Stimulated activated CD4-positive, alpha-beta T cell treated with anti-CD3 and anti-CD28 coated beads, Interleukin-1b, Interleukin-23, amount 100 ng/mL, for 24 hours (primary cell): ENCODE measurements at places on chromosomes 16 and 17.

- DNase-seq = no peak
These were observed 85.8 kb downstream of the GNAO1 start for GRCh38 chr16:56277075-56277474.

DNA sequence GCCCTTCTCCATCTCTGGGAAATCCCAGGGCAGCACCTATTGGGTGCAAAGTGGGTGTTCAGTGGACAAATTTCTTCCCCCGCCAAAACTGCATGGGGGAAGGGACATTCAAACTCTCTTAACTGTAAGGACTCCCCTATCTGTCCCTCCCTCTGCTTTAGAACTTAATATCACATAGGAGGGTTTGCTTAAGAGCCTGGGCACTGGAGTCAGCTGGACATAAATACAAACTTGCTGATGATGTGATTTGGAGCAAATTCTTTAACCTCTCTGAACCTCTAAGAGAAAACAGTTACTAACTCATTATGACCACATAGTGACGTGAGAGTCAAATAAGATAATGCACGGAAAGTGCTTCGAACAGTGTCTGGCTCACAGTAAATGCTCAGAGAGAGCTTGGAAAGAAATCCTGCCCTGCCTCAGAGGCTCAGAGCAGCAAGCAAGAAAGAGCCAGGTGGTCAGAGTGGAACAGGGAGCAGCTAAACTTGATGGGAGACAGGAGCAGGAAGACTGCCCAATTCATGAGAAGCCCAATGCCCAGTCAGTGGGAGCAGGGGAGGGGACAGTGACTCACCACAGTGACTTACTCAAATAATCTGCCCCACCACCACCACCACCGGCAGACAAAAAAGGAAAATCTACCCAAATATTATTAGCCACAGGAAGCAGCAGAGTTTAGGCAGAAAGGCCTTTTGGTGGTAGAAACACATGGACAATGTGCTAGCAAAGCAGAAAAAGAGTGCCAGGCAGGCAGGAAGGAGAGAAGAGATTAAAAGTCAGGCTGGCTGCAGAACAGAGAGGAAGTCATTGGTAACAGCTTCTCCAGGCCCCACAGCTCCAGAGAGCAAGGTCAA lies 23.9 kb upstream of the CCL1 start:
- no peak for DNase-seq

DNA sequence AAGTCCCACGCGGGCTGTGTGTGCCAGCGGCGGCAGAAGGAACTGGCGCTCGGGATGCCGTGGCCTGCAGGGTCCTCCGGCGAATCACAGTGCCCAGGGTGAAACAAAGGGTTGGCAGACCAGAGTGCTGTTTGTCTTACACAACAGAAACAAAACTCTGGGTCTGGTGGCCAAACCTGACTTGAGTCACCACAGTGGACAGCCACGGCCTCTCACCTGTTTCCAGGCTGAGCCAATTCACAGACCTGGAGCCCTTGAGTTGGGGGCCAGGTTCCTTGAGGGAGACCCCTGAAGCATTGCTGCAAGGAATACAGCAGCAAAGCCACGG lies 2.1 kb upstream of the CHMP6 start:
- no peak for DNase-seq

GRCh38 chr17:66343531-66344078 lies 41.2 kb downstream of the PRKCA start:
- DNase-seq = no peak

- DNase-seq = no peak
These were observed 161.9 kb upstream of the XYLT1 start for GRCh38 chr16:17632667-17633066.

DNA sequence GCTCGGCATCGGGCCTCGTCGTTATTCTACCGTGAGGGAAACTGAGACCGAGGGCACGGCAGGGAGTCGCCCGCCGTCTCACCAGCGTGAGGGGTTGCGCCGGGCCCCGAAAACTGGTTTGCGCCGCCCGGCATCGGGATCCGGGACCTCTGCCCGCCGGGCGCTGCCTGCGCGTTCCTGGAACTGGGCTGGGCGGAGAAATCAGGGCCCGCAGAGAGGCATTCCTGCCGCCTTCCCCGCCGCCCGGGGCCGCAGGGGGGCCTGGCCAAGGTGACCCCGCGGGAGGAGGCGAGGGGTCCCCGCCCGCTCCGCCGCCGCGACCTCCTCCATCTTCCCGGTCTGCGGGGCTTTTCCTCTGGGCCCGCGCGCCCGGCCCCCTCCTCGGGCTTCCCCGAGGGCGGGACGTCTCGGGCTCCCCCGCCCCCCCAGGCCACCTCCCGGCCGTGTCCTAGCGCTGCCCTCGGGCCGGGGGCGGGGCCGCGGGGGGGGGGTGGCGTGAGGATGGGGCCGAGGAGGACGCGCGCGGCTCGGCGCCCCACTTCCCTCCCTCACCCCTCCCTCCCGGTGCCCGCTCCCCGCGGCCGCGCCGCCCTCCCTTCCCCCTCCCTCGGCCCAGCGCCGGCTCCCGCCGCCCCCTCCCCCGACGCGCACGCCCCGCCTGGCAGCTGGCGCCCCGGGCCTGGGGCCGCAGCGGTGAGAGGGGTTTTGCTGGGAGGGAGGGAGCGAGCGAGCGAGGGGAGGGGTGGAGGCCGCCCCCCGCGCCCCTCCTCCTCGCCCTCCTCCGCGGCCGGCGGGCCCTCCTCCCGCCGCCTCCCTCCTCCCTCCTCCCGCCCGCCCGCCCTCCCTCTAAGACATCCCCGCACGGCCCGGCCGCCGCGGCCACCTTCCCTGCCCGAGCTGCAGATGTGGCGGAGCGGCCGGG lies at the start of gene GLIS2:
GLIS2 (plus strand) TSS at position 882 of the 922 bp plus-strand sequence. CDS start 16,214 bp downstream, outside the sequence.
- DNase-seq = no peak

DNA sequence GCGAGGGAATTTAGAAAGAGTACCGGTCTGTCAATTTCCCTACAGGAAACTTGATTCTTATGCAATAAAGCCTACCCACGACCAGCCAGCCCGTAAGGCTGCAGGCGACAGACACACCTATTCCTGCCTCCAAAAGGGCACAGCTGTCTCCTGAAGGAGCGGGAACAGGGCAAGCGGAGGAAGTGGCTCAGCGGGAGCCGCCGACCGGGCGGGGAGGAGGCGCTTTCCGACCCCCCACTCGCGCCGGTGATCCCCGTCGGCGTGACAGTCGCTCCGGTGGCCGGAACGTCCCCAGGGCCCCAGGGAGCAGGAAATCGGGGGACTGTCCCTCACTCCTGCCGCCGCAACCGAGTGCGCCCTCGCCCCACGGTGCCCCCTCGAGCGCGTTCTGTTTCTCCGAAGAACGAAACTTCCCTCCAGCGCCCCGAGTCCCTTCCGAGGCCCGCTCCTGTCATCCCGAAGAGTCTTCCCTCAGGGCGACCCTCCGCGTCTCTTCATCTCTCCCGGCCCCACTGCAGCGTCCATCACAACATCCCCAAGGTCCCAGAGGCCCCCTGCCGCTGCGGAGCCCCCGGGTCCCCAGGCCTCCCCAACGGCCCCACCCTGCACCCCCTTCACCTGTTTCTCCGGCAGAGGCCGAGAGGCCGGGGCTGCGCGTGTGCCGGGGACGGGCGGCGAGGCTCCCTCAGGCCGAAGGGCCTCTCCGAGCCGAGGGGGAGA lies 421 bp downstream of the STAT3 start:
- DNase-seq = peak; percentile 16

GRCh38 chr17:38703742-38704605 lies 1.1 kb upstream of the MLLT6 start:
- DNase-seq = peak; percentile 67
